ENCODE measurements at places on chromosomes 1 and 21.

DNA sequence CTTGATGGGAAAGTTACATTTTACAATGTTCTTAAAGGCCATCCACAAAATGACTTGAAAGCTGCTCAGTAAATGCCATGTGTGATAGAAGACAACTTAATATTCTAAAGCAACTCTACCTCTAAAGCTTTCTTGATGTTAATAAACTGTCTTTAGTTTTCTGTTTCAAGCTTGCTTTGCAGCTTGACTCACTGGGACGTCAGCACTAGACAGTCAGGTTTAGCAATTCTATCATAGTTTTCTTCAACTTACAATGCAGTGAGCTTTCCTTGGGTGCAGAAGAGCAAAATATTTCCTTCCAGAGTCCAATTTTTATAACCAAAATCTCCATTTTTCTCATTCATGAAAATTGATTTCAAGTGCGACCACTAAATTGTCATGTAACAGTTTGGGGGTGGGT lies 273.1 kb downstream of the NTNG1 start:
- no peak for DNase-seq

GRCh38 chr1:36101546-36101945 lies 12.9 kb downstream of the ADPRS start:
- DNase-seq = no peak

GRCh38 chr1:74403606-74404005 lies 108.8 kb downstream of the LRRC53 start:
- DNase-seq = no peak

- DNase-seq = no peak
These were observed 544.0 kb downstream of the LMO4 start for GRCh38 chr1:87872692-87873091.

DNA sequence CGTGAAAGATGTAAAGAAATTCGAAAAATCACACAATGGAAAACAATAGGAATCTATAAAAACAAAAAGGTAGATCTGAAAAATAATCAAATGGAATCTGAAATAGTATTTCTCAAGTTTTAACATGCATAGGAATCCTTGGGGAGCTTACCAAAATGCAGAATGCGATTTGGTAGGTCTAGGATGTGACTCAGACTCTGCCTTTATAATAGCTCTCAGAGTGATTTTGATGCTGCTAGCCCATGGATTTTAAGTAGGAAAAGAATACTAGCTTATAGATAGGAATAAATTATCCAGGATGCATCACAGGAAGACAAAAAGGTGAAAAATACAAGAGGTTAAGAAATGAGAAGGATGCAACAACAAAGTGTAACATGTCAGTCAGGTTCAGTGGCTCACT lies 14.1 kb upstream of the RABGGTB start:
- DNase-seq = no peak

Data from femur (tissue), 1 donor.